Inflammatory macrophage (primary cell): ENCODE measurements at places on chromosomes 4 and X.

GRCh38 chr4:115058533-115058932, 54.9 kb downstream of the NDST4 start:
- DNase-seq = no peak

GRCh38 chrX:139803224-139803623, 95.3 kb upstream of the MCF2 start:
- no peak for DNase-seq

DNA sequence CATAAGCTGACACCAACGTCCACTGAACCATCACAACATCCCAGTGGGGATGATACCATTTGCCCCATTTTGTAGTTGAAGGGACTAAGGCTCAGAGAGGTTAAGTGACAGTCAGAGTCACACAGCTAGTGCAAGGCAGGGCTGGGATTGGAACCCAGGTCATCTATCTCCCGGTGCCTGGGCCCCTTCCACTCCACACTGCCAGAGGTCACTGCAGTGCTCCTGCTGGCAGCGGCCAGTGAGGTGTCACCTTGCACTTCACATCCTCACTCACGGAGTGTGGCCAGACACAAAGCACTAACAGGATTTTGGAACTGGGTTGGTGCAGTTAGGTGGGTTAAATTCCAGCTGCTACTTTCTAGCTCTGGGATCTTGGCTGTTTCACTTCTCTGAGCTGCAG, 118.7 kb downstream of the ENPP6 start:
- no peak for DNase-seq

DNA sequence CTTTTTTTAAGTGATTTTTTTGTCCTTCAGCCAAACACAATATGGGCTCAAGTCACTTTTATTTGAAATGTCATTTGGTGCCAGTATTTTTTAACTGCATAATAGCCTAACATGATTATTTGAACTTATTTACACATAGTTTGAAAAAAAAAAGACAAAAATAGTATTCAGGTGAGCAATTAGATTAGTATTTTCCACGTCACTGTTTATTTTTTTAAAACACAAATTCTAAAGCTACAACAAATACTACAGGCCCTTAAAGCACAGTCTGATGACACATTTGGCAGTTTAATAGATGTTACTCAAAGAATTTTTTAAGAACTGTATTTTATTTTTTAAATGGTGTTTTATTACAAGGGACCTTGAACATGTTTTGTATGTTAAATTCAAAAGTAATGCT, 62.1 kb downstream of the EDNRA start:
- DNase-seq = no peak

DNA sequence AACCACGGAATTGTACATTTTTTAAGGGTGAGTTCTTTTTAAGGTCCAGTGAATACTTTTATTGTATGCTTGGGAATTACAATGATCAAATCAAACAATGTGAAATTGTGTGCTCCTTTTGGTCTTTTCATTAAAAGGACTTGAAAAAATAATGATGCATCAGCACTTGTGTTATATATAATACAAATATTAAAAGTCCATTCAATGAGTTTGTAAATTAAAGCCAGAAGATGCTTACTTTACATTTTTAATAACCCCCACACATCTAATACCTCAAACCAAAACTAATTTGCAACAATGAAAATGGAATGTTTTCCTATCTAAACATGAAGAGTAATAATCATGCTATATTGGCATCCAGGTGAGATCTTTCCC, 369.8 kb upstream of the LCORL start:
- no peak for DNase-seq

- no peak for DNase-seq
These were observed 92.9 kb upstream of the TNIP3 start for GRCh38 chr4:121256887-121257466.

GRCh38 chrX:134543288-134543687, 83.3 kb downstream of the HPRT1 start:
- no peak for DNase-seq

DNA sequence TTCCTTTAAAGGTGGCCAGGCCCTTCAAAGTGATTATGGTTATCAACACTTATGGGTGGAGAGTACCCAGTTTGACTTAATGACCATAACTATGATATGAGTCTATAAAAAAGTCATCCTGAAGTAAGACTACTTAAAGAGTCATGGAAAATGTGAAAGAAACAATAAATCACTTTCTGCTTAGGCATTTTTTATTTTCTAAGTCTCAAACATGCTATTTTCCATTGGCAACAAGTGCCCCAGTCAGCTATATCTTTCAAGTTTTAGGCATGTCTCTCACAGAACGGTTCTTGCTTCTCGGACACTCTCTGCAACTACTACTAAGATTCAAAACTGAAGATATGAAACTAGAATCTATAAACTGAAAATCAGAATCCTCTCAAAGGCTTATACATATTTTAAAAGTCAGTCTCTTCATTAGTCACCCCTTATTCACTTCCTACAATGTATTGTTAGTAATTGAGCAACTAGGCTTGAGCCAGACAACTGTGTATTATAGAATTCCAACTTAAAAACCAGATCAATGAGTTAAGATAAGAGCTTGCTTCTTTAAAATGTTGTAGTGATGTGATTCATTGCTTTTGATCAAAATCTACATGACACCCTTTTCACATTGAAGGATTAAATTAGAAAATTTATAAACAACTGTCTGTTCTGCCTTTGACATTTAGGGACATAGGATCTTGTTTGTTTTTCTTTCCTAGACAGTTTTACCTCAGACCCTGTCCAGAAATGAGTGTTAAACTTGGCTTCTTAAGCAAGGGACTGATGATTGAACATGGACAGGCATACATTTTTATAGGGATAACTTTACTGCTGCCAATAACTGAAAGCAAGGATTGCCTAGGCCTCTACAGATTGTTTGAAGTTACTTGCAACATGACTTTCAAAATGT, 2.9 kb downstream of the ANTXR2 start:
- peak; percentile 40 for DNase-seq

DNA sequence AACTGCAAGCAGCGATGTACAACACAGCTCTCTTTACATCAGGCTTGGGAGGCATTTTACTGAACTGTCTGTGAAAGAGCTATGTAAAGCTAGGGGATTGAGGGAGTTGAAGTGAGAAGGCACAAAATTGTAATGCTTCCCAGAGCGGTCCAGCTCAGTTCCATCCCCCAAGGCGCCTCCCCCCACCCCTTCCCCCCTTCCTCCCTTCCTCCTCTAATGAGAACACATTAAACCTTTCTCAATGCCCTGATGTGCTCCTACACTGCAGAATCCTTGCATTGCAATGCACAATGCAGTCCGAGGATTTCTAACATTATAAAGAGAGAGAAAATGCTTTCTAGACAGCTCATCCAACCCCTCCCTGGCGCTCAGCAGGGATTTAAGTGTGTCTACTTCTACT, 73.9 kb downstream of the CXXC4 start:
- no peak for DNase-seq
